ENCODE measurements at places on chromosomes 1 and 21.
A peak's percentile ranks its signal among the peaks of the same experiment; 100 is the strongest.

- no peak for DNase-seq
These were observed 231.3 kb downstream of the SETD4 start for GRCh38 chr21:35829067-35829466.

GRCh38 chr1:161071886-161072371 lies 2.2 kb upstream of the ARHGAP30 start:
- DNase-seq: peak; percentile 64

- DNase-seq: no peak
These were observed 30.3 kb downstream of the TMCO4 start for GRCh38 chr1:19769211-19769932.

- DNase-seq: no peak
These were observed 104.8 kb downstream of the GDAP2 start for GRCh38 chr1:117824616-117825015.

- peak; percentile 16 for DNase-seq
These were observed 418.8 kb downstream of the SIPA1L2 start for GRCh38 chr1:232211149-232211548.

DNA sequence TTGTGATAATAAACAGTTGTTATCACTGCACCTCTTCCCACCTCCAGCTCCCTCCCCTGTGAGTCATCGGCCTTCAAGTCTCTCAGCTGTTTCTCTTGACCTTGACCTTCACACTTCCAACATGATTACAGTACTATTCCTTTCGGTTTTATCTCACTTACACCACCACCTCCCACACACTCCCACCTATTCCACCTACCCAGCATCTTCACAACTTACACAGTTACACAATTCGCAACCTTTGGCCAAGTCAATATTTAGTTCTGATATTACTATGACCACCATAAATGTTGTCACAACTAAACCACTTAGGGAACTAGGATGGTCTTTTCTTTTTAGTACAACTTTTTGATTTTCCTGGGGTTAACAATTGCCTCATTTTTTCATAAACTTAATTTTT lies 60.2 kb downstream of the RIPK4 start:
- DNase-seq: peak; percentile 25

- DNase-seq: no peak
These were observed 2.0 kb downstream of the UBE2Q1 start for GRCh38 chr1:154556422-154556821.

- no peak for DNase-seq
These were observed 64.6 kb upstream of the CLDN14 start for GRCh38 chr21:36544545-36544944.
